ENCODE measurements at places on chromosomes 5 and 9.

GRCh38 chr5:127517480-127518318, at the start of gene PRRC1:
PRRC1 (plus strand) TSS chr5:127517640; CDS start chr5:127523480, 5,840 bp downstream.
- peak; percentile 31 for DNase-seq

- no peak for DNase-seq
These were observed 482.8 kb upstream of the ARRDC3 start for GRCh38 chr5:91865915-91866314.

DNA sequence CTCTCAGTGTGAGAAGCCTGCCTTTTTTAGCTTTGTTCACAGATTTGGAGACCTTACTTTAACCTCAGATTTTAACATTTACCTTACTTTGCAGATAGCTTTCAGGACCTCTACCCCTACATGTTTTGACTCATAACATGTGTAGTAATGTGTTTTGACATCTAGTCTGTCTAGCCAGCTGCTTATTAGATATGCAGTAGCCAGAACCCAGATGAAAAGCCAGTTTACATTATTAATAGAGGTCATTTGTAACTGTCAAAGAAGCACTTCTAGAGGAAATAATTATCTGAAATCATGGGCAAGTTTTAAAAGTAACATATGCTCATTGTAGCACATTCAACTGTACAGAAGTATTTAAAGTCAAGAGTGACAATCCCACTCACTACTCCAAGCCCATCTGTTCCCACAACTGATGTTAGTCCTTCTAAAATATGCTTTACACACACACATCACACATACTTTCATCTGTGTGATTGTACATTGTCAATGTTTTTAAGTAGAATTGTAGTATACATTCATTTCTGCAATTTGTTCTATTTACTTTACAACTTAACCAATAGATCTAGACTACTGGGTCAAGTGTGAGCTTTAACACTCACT, 71.8 kb upstream of the NIPAL4 start:
- no peak for DNase-seq

- no peak for DNase-seq
These were observed 13.3 kb upstream of the PITX1 start for GRCh38 chr5:135047347-135047695.

- DNase-seq = no peak
These were observed 197.8 kb upstream of the NREP start for GRCh38 chr5:111954516-111955395.

GRCh38 chr9:109923806-109924205, 143.8 kb downstream of the PALM2AKAP2 start:
- DNase-seq = no peak
